ENCODE measurements at places on chromosomes 6 and 20.

- no peak for DNase-seq
These were observed 78.3 kb upstream of the CLDN20 start for GRCh38 chr6:155185544-155185943.

GRCh38 chr6:10449751-10450150 lies 34.9 kb upstream of the TFAP2A start:
- no peak for DNase-seq

GRCh38 chr6:19377722-19378121 lies 459.4 kb upstream of the ID4 start:
- no peak for DNase-seq

DNA sequence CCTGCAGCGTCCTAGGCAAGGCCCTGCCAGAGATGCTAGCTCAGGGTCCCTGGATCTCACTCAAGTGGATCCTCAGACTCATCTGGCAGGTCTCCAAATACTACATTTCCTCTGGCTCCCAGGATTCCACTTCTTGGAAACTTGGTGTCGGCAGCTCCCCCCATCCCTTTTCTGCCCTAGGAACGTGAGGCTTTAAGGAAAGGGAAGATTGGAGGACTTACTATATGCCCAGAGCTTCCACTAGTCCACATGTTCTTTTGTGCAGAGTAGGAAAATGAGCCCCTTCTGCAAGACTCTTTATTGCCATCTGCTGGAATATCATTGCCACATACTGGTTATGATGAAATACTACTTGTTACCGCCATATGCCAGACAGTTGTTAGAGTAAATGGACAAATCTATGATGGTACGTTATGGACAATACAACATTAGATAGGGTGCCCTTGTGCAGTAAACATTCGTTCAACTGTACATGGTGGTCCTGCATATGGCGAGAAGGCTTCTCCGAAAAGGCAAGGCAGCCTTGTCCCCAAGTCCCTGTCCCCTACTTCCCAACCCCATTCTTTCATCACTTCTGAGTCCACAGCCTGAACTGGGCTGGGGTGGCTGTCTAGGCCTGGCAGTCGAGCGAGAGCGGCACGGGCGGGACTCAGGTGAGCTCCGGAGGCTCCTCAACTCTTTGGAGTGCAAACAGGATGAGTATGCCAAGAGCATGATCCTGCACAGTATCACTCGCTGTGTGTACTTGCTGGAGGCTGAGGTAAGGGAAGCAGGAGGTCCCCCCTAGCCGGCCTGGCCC lies 780 bp downstream of the ARMC12 start:
- no peak for DNase-seq

- no peak for DNase-seq
These were observed 16.9 kb upstream of the SLC22A23 start for GRCh38 chr6:3473773-3474172.

GRCh38 chr6:165469483-165469882 lies 160.1 kb upstream of the C6orf118 start:
- DNase-seq = no peak

DNA sequence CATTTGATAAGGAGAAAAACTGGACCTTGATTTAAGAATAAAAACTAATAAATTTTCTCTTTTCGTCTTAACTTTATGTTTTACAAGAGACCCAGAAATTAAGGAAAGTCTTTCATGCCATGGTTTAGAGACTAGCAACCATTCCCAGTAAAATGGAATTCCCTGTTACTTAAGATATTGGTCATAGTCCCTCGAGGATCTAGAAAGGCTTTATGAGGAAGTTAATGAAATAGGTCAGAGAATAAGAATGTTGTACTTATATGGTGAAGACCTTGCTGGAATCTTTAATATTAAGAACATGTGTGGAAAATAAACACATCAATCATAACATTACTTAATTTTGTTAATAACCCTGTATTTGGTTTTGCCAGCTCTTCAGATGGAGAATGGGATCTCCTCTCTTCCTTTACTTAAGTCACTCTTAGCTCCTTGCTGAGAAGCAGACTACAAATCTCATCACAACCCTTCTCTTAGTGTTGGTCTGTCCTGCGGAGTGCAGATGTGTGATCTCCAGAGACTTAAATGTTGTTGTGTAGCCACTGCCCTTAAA lies 382.9 kb downstream of the QKI start:
- no peak for DNase-seq

- DNase-seq = no peak
These were observed 28.4 kb downstream of the PAQR8 start for GRCh38 chr6:52390361-52390727.

DNA sequence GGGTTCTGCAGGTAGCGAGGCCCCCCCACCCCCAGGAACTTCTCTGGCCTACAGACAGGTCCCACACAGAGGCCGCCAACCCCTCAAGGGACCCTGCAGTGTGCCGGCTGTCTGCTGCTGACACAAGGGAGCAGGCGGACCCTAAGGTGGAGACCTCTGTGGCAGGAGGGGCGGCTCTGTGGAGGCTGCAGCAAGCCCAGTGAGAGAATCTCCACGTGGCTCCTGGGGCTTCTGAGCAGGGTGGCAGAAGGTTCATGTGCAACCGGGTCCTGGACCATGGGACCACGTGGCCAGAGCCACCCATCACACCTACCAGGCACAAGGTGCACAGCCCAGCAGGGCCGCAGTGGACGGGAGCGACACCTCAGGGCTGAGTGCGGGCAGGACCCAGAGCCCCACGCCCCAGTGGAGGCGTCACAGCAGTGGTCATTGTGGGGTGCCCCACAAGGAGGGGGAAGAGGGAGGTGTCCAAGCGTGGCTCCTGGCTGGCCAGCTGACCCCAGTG lies 4.3 kb downstream of the ARFRP1 start:
- DNase-seq = no peak

- peak; percentile 47 for DNase-seq
These were observed 1.1 kb downstream of the NFATC2 start for GRCh38 chr20:51541189-51542032.

DNA sequence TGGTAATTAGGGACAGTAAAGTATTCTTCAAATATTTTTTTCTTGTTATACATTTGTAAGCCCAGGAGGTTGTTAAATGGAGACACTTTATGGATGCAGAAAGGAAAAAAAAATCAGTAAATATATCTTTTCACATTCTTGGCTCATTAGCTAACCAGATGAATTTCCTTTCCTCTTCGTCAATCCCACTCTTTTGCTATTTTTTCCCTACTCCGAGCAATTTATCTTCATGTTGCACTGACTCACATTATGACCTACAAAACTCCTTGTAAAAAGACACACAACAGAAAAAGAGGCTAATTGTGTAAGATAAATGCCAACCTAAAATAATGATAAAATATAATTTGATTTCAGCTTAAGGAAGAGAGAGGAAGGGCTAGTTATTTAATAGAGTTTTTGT lies 472.9 kb upstream of the ZNF337 start:
- no peak for DNase-seq

GRCh38 chr20:49792006-49792405 lies 20.6 kb upstream of the SLC9A8 start:
- DNase-seq = no peak

DNA sequence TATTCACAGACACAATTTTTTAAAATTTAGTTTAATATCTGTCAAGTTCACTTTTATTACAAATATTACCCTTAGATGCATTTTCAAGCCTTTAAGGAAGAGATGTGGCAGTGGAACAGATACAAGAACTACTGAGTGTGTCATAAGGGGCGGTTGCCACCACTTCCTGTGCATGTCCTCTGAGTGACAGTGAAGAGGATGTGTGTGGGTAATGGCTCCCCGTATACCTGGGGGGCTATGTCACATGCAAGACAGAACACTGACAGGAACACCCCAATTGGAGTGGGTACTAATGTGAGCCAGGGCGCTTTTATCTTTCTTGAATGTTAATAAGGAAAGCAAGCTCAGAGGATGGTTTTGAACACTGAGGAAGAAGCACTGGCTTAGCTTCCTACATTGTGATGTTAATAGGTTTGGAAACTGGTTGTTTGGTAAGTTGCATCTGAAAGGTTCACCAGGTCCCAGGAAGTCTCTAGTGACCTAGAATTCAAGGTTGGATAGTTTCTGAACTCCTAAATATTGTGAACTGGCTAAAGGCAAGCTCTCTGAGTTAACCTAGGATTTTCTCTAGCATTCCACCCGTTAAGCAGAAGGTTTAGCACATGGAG lies 83.4 kb upstream of the ASF1A start:
- DNase-seq = no peak

GRCh38 chr6:30554962-30555815 lies 1.1 kb downstream of the GNL1 start:
- peak; percentile 18 for DNase-seq

GRCh38 chr6:30329331-30329730 lies 2.6 kb downstream of the TRIM39 start:
- no peak for DNase-seq

DNA sequence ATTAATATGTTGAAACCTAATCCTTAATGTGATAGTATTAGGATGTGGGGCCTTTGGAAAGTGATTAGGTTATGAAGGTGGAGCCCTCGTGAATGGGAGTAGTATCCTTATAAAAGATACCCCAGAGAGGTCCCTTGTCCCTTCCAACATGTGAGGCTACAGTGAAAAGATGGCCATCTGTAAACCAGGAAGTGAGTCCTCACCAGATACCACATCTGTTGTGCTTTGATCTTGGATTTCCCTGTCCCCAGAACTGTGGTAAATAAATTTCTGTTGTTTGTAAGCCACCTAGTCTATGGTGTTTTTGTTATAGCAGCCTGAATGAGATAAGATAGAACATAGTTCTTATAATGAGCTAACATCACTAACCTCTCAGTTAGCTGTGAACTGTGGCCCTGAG lies 16.6 kb upstream of the CALHM6 start:
- DNase-seq = no peak

DNA sequence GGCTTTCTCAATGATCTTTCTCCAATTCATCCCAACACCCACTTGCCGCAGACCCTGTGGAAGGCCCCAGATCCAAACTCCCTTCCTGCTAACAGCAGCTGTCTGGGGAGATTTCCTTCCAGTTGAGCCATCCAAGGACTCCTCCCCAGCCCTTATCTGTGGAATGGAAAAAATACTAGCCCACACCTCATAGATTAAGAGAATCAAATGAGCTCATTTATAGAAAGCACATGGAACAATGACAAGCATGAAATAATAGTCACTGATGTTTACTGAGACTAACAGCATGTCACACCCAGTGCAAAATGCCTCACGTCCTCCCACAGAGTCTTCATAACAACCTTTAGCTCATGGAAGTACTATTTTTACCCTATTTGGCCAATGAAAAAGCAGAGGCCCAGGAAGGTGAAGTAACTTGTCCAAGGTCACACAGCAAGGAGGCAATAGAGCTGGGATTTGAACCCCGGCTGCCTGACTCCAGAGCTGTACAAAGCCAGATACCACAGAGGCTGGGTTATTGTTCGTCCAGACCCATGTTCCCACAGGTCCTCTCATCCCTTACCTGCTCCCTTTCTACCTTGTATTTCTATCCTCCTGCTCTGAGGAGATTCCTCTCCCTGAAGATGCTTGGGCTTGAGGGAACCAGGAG lies 23.4 kb upstream of the PTGIS start:
- no peak for DNase-seq

DNA sequence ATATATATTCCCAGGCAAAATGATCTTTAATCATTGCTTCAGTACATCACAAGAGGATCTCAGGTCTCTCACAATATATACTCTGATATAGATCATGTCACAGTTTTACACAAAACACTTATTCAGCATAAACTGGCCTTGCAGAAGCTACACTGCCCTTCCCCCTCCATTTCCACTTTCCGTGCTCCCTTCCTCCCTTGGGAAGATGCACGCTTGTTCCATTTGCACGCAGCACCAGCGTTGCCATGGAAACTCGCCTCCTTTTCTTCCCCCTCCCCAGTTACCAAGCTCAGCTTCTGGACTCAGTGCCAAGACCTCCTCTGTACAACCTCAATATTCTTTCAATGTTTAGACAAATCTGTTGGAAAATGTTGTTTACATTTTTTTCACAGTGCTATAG lies 154.6 kb downstream of the RFPL4B start:
- peak; percentile 40 for DNase-seq

GRCh38 chr6:148577687-148578488 lies 168.9 kb upstream of the UST start:
- DNase-seq = peak; percentile 68

DNA sequence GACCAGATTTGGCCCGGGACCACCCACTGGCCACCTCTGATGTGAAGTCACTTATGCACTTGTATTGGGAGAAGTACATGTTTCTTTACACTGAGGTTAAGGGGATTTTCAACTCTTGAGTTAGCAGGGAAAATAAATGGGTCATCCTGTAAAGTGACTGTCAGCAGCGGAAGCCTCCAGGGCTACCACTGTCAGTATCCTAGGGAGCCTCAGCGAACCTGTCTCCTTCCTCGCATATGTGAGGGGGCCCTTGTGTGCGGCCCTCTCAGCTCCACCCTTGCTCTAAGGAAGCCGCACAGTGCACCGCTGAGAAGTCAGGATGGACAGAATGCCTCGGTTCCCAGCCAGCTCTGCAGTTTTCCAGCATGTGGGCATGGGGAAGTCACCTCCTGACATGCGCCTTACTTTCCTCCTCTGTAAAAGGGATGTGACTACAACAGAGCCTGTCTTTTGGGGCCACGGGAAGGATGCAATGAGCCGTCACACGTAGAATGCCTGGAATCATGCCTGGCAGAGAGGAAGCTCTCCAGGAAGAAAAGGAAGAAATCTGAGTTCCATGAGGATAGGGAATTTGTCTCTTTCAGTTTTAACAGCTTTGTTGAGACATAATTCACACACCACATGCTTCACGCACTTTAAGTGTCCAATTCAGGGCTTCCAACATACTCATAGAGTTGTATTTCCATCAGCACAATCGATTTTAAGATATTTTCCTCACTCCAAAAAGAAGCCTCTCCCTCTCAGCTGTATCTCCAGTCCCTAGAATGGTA lies 115.4 kb downstream of the SYCP2 start:
- DNase-seq = no peak

DNA sequence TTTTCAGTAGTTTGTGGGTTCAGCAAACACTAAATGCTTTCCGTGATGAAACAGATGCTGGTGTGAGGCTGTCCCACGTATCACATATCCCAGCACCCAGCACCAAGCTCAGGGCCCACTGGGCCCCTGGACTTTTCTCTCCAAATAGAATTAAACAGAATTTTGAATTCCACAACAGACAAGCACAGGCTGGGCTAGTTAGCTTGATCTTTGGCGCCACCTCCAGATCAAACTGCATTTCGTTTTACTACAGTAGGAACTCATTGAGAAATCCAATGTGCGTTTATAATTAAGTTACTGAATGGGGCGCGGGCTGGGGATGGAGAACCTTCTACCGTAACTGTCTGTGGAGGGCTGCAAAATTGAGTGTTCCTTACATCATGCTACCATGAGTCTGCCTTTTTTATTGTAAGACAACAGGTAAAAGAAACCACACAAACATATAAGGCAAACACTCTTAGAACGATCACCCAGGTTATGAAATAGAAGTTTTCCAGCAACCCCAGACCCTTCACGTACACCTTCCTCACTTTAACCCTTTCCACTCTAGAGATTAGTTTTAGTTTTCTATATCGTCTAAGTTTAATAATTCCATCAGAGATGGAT lies 107.8 kb downstream of the ZFP64 start:
- DNase-seq = peak; percentile 48

Data from renal cortex interstitium (tissue), 15 donors.